ENCODE measurements at places on chromosomes 12 and 14.

- no peak for DNase-seq
Measured at GRCh38 chr12:82842480-82842879, 155.8 kb downstream of the TMTC2 start.

DNA sequence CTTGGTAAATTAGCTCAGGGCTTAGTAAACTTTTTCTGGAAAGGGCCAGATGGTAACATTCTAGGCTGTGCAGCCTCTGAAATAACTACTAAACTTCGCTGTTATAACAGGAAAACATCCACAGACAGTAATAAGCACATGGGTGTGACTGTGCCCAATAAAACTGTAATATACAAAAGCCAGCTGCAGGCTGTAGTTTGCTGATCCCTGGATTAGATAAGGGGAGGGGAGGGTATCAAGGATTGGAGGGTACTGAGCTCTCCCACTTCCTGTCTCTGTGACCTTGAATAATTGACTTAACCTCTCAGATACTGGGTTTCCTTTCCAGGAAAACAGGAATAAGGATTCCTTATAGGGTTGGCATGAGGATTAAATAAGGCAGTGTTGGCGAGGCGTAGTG lies 81.2 kb downstream of the CCDC60 start:
- no peak for DNase-seq

- no peak for DNase-seq
Measured at GRCh38 chr14:70651522-70651921, 9.8 kb downstream of the TTC9 start.

GRCh38 chr14:24818058-24818822 lies 184.2 kb upstream of the GZMB start:
- DNase-seq = no peak

DNA sequence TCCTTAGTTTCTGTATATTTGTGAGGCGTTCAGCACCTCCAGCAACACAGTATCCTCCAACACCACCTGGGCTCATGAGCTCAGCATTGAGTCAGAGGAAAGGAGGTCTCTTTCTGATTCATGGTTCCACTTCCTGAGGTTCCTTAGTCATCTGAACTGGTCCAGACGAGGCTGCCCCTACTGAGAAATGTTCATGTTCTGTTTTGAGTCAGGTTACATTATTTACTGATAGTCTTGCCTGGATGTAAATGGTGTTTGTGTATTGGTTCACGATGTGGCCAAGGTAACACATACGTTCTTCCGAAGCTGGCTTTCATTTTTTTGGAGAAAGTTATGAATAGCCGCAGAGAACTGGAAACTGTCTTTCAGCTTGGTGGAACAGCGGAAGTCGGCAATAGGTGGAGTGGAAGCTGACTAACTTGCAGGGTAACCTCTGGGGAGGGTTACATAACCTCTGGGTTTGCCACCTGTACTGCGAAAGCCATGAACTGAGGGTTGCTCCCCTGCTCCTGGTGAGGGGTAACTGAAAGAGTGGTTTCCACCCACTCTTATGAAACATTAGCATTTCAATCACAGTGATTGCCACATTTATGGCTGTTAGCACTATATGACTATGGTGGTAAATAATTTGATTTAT lies 42.2 kb upstream of the MANSC4 start:
- peak; percentile 39 for DNase-seq

- DNase-seq = no peak
Measured at GRCh38 chr12:78951803-78952551, 87.4 kb downstream of the SYT1 start.

DNA sequence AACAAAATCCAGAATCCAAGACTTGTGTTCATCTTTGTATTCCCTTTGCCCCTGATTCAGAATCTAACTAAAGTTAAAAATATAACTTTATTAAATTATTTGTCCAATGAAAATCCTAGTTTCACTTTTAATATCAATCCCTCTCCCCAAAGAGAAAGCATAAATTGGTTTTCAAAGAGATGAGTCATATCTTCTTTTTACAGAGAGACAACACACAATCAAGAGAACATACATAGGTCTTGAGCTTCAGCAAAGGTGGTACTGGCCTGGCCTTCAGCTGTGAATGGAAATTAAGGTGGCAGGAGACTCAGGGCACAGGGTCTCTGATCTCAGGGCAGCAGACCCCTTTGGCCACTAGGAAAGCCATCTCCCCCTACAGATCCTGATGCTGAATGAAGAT lies 4.3 kb upstream of the ASCL1 start:
- no peak for DNase-seq

DNA sequence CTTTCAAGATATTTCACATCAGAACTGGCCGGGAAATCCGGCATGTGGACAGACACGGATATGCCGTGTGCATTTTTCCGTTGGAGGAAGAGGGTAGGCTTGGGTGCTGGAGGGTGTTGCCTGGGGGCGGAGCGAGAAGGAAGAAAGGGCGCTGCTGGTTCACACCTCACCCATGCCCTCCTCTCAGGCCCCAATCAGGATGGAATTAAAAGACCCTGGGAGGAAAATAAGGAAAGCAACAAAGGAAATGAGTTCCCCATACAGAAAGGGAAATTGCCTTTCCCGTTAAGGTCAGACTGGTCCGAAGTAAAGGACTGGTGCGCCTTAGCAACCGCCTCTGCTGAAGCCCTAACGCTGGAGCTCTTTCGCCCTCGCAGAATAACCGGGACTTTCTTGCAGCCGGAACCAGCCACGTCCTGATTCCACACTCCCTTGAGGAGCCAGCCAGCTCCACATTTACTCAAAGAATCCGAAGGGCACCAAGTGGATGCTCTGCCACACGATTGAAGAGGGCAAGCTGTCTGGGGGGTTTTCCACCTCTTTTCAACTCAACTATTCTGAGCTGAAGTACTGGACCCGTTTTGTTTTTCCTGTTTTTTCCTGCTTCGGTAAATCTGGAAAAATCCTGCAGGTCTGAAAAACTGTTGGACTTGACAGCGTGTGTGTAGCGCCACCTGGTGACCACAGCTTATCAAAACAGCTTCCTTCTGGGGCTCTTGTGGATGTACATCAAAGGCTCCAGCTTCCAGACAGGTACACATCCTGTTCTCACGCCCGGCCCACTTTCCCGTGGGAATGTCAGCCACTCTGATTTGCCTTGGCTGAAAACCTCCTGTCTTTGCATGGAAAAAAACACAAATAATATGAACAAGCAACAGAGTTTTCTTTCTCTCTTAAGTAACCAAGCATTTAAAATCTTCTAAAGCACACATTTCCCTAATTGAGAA lies 37.6 kb upstream of the BCL2L14 start:
- peak; percentile 63 for DNase-seq

DNA sequence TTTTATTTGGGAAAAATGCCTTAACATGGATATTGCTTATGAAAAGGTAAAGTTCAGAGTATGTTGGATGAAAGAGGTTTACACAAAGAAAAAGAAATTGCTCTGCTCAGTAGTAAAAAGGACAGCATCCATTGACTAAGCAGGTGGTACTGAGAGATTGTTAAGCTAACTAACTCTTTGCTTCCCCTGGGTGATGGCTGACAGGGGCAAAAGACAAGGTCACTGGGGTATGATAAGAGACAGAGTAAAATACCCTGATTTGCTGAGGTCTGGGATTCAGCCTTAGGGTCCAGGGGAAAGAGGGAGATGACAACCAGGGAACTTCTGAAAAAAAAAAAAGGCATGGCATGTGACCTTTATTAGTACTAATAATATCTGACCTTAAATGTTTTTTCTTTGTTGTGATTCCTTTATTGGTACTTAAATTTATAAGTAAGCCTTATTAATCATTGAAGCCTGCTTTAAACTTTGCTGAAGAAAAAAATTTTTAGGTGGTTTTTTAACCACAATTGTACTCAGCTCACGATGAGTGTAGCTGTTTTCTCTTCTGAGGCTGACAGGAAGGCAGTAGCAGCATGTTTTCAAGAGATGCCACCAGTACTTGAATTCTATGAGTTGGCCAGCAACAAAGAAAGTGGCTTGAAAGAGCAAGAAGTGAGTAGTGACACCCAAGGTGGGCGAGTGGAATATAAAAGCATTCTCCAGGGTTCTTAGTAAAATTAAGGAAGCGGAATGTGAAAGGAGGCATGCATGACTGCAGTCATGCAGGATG lies 43.7 kb upstream of the KITLG start:
- DNase-seq = no peak

DNA sequence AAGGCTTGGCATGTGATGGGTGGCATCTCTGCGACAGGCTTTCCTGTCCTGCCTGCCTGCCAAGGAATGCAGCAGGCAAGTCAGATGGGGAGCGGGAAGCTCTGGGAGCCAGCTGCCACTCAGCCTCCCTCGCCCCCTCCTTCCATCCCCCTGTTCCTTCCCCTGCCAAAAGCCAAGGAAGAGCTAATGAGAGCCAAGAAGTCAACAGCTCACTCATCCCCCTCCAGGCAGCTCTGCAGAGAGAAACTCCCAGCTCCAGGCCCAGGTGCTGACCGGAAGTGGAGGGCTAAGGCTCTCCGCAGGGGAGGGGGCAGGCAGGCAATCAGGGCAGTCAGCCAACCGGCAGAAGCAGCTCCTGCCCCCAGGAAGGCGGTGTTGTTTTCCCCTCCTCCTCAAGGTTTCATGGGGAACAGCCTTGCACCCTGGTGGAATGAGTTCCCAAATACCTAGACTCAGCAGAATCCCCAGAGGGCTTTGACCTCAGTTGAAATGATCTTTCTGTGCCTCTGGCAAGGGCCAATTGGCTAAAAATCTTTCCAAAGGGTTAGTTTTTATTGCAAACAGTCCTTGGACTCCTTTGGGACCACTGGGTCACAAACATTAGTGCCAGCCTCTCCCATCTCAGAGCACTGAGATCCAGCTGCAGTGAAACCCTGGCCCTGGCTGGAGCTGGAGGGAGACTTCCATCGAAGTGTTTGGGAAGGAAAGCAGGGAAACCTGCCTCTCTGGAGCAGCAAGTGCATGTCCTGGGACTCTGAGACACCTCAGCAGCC lies 349.1 kb downstream of the DPF3 start:
- no peak for DNase-seq

GRCh38 chr12:31440586-31440985 lies 114.6 kb upstream of the SINHCAF start:
- DNase-seq = no peak

DNA sequence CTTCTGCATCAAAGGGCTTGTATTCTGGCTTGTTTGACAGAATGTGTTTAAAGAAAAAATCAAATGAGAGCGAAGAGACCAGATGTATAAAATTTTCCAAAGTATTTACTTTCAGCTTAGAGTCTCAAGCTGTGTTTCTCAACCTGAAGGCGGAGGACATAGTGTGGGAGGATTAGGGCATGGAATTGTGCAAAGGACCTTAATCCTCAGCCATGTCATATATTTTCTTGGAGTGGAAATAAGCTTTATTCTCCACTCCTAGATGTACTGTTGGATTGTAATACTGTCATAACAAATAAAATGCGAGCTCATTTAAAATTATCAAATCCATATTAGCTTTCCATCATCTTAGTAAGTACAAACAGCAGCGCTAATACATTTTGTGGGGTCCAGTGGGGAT lies 154.0 kb downstream of the PAH start:
- DNase-seq = no peak

DNA sequence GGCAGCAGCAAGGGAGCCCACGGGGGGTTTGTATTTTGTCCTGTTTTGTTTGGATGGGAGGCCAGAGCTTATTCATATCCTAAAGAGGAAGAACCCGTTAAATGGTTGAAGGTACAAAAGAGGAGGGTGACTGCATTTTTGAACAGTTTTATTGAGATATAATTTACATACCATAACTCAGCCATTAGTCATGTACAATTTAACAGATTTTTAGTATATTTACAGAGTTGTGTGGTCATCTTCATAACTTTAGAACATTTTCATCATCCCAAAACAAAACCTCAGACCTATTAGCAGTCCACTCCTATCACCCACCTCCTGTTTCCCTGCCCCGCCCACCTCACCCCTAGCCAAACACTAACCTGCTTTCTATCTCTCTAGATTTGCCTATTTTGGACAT lies 12.6 kb downstream of the NRDE2 start:
- no peak for DNase-seq

DNA sequence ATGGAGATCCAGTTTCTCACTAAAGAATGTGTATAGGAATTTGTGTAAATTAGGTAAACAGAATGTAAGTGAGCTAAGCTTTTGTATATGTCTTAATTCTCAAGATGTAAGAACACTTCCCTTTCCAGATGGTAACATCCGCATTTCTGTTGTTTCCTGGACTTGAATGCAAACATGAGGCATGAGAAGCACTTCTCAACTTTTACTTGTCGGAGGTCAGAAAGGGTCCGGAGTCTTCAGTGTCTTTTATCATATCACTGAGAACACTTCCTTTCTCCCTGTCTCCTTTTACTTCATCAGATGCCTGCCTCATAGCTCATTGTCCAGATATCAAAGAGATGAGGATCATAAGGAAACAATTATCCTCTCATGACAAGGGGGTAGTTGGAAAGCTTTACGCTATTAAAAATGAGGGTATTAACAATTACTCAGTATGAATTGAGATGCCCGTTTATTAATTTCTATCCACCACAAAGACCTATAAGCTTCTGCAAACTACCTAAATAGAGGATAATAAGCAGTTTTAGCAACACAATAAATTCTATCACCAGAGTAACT lies 214.1 kb upstream of the FLRT2 start:
- DNase-seq = no peak

GRCh38 chr12:113054948-113055486 lies 1.5 kb upstream of the DTX1 start:
- no peak for DNase-seq

DNA sequence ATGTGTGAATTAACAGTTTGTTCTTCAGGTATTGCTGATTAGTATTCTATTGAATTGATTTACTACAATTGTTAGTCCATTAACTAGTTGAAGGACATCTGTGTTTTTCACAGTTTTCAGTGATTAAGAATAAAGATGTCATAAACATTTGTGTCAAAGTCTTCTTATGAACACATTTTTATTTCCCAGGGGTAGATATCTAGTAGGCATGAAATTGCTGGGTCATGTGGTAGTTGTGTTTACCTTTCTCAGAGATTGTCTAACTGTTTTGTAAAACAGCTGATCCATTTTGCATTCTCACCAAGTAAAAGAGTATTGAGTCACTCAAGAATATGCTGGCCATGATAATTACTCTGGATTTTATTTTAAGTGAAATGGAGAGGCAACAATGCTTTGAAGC lies 1145.3 kb downstream of the FSCB start:
- DNase-seq = no peak

- DNase-seq = no peak
Measured at GRCh38 chr14:102870994-102871831, 51.2 kb upstream of the AMN start.

- no peak for DNase-seq
Measured at GRCh38 chr12:50923361-50924130, 28.8 kb upstream of the HIGD1C start.

GRCh38 chr12:5391653-5392052 lies 40.3 kb upstream of the NTF3 start:
- no peak for DNase-seq

DNA sequence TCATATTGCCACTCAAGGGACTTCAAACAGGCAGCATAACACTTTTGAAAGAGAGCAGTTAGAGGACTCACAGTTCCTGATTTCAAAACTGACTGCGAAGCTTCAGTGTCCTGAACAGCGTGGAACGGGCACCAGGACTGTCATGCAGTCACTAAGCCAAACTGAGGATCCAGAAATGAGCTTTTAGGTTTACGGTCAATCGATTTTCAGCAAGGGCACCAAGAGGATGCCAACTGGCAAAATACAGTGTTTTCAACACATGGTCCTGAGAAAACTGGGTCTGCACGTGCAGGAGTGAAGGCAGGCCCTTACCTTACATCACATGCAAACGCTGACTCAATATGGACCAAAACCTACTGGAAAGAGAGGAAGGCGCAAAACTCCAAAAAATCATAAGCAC lies 15.6 kb downstream of the BRF1 start:
- no peak for DNase-seq

GRCh38 chr14:50577982-50578381 lies 18.0 kb downstream of the ATL1 start:
- no peak for DNase-seq
